ENCODE measurements at places on chromosomes 5 and 9.

- DNase-seq, result no peak
Observed at GRCh38 chr9:125593581-125594222, 113.3 kb downstream of the MAPKAP1 start.

GRCh38 chr5:174675916-174676315 lies 48.5 kb upstream of the MSX2 start:
- no peak for DNase-seq

GRCh38 chr5:32504989-32505596 lies 60.6 kb upstream of the ZFR start:
- DNase-seq, result no peak

- DNase-seq, result no peak
Observed at GRCh38 chr5:95779611-95780010, 42.9 kb downstream of the GLRX start.

DNA sequence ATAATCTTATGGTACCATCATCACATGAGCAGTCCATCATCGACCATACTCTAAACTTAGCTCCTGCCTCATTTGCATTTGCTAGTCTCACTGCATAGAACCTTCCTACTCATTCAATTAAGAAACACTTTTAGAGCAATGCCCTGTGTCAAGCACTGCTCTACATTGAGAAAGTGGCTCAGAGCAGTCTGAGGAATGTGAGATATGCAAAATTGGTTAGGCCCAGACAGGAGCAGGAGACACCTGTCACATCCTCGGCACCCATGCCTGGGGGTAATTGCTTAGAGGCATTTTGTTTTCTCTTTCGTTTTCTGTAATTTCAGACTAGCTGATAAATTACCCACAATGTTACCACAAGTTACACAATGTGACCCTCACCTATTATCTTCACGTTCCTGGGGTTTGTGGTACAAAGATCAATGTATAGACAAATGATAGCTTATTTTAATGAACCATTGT lies 4.9 kb upstream of the RARS1 start:
- DNase-seq, result no peak

GRCh38 chr9:118129541-118129940 lies 425.3 kb downstream of the TLR4 start:
- no peak for DNase-seq

- DNase-seq, result no peak
Observed at GRCh38 chr5:168713051-168713450, 133.9 kb upstream of the PANK3 start.

DNA sequence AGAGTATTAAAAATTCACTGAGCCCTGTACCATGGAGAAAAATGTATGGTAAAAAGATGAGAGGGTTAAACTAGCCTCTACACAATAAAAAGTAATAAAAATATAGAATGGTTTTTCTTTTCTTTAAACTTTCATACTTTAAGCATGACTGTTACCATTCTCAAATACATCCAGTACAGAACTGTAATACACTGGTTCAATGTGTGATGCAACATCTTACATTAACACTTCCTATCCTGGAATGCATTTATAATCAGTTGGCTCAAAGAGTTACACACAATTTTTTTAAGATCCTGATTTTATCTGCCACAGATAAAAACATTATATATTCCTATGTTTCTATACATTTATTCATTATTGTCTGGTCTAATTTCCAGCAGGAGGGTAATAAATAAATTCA lies 4.7 kb downstream of the GNAQ start:
- DNase-seq, result no peak

DNA sequence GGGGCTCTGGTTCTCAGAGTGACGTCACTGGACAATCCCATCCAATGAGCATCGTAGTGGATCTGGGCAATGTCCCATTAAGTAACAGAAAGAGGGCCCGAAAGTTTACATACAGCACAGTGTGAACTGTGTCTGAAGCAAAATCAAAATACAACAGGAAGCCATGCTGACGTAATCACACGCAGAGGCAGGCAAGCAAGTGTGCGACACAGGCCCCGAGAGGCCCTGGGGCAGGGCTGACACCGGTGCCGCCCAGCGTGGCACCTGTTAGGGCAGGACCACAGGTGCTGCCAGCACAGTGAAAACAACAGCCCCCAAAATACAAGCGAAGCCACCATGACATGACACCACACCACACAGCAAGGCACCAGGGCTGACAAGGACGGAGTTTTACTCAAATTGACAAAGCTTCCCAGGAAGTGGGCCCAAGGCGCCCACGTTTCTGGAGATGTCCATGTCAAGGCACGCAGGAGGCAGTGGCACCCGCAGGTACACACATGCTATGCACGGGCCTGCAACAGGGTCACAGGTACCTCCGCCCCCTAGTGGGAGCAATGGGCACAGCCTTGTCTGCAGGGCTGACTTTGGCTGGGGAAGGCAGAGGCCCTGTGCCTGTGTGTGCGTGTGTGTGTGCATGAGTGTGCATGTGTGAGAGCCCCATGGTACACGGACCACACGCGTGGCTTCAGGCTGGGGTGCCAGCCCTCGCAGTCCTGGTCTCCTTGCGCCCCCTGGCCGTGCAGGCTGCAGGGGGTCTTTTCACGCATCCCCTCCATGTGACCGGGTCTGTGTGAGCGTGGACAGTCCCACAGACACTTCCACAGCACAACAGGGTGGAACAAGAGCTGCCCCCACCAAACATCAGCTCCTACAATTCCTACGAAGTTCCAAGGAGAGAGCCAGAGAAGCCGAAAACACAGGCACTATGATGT lies 19.6 kb downstream of the QSOX2 start:
- peak; percentile 42 for DNase-seq

- no peak for DNase-seq
Observed at GRCh38 chr5:120447706-120448239, 16.3 kb upstream of the PRR16 start.

DNA sequence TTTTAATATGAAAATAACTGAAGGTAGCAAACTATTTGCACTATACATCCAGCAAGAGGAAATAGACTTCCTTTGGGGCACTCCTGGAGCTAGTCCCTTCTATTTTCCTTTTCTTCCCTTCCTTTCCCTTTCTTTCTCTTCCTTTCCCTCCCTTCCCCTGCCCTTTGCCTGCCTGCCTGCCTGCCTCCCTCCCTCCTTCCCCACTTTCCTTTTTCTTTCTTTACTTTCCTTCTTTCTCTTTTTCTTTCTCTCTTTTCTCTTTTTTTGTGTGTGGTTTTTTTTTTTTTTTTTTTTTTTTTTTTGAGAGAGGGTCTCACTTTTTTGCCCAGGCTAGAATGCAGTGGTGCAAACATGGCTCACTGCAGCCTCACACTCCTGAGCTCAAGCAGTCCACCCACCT lies 17.3 kb upstream of the CXXC5 start:
- no peak for DNase-seq

GRCh38 chr5:149788964-149789363 lies 58.9 kb downstream of the PPARGC1B start:
- DNase-seq, result no peak

- no peak for DNase-seq
Observed at GRCh38 chr9:211036-211435, 3.6 kb upstream of the DOCK8 start.

All from stimulated activated CD4-positive, alpha-beta T cell treated with anti-CD3 and anti-CD28 coated beads, TNF-alpha, amount 100 ng/mL, for 4 hours (primary cell).